Activated CD8-positive, alpha-beta memory T cell treated with anti-CD3 and anti-CD28 coated beads for 36 hours (primary cell): ENCODE measurements at places on chromosomes 2 and 18. TPM values are rescaled to one million over a fixed set of nuclear protein-coding genes. Genes with fewer than 3 reads are reported as not detected.

Gene IKZF2
- 8.8 TPM for total RNA-seq

Gene ABCB11
- total RNA-seq = not detected

Gene IL18R1
- 25.8 TPM for total RNA-seq

Gene C2orf49
- total RNA-seq = 19.9 TPM

Gene NR4A2
- 35.3 TPM for total RNA-seq
